ENCODE measurements at places on chromosomes 7 and 10.

DNA sequence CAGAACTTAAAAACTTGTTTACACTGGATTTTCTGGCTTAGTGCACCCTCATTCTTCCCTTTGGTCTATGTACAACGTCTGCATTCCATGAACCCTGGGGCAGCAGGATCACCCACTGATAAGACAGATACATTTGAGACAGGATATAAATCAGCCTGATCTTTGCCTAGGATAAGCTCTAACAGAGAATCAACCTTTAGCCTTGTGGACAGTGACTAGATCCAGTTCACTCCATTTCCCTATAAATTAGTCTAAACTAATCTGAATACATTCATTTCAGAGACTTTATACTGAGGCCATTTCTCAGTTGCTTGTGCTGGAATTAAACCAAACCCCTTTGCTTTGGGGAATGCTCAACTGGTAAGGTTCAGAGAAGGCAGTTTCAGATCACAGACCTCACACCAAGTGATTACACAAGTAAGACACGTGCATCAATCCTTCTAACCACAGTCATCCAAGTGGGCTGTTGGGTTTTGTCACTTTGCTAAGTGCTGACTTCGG is 639.8 kb upstream of the FZD8 start:
- DNase-seq, result no peak

DNA sequence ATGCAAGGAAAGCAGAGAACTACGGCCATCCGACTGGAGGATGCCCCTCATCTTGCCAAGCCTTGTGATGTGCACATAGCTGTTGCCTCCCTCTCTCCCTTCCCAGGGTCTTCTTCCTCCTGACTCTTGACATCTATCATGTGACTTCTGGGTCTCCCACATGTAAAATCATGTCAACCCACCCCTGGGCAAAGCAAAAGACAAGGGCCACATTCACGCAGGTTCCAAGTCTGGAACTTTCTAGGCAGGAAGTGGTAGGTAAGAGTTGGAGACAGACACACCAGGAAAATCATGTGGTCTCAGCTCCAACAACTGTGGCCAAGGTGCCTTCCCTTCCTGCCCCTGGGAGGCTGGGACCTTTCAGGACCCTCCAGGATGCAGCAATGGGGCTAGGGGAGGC is 187.3 kb downstream of the CXCL12 start:
- DNase-seq, result no peak

- DNase-seq, result no peak
Observed at GRCh38 chr7:79471283-79471682, 17.8 kb upstream of the MAGI2 start.

- DNase-seq, result no peak
Observed at GRCh38 chr7:106022193-106022821, 59.2 kb downstream of the CDHR3 start.

- no peak for DNase-seq
Observed at GRCh38 chr7:116561697-116562483, 37.1 kb downstream of the CAV1 start.

GRCh38 chr10:86314616-86315548 is 51.7 kb downstream of the GRID1 start:
- no peak for DNase-seq

DNA sequence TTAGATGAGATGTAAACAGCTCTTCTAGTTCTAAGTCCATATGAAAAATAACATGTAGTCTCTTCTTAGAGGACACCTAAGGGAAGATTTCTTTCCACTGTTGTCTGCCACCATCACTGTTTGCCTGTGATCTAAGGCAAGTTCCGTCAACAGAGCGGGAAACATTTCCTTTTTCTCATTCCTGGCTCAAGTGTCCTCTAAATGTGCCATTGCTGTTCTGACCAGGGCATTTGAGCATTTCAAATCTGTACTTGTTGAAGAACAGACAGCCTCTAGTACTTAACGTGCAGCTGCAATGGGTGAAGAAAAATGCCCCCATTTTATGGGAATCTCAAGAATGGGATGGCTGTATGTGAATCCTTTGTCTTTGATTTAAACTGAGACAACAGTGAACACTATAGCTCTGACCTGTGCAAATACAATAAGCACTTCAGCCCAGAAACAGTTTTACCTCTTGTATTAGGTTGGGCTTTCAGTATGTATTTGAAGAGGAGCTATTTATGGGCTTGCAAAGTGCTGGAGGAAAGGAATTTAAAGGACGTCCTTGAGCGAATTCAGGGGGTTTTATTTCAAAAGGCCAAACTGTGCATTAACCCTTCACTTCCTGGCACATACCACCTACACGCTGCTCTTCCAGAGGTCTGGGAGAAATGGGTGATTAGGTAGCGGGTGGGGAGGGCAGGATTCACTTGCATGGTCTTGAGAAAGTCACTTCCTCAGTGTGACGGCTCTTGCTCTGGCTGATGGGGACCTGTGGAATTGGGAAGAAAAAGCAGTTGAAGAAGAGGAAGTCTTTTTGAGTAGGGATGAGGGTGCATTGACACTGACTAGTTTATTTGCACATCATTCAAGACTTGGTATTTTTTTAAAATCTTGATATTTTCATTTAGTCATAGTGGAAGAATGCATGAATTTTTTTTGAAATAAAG is 66.1 kb downstream of the THNSL1 start:
- no peak for DNase-seq

- DNase-seq, result no peak
Observed at GRCh38 chr7:94047956-94048355, 43.8 kb upstream of the BET1 start.

DNA sequence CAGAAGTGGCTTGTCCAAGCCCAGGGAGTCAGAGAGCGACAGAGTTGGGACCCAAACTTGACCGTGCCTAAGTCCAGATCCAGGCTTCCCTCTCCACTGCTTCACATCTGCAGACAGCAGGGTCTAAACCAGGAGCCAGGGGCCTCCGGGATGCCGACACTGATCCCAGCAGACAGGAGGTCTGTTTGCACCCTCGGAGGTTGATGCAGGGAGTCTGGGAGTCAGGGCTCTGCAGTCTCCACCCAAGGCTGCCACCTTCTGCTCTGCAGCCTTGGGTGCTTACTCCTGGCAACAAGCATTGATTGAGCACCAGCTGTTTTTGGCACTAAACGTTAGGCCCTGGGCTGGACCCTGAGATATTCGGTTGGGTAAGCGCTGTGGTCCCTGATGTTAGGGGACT is 21.0 kb downstream of the ELFN1 start:
- no peak for DNase-seq

DNA sequence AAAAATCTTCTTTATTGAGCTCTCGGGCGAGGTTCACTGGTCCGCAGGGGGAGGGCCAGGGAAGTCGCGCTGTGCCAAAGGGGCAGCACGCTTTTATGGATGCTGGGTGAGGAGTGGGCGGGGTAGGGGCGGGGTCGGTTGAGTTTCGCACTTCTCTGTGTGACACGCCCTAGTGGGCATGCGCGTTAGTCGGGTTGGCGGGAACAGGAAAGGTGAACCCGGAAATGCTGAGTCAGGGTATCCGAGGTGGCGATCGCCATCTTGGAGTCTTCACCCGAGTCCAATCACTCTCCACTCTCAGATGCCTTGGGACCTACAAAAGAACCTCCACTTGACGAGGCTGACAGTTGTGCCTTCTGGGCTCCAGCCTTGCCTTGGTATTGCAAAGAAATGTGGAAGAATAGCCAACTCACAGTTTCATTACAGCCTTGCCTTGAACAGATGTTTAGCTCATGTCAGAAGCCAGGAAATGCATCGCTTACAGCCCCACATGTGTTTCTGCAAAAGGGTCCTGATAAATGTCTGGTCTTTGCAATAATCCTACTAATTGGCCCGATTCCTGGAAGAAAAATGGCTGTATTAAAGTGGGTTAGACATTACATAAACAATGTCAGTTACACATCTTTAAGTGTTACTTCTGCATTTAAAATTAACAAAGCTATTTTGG is 64.1 kb downstream of the AHR start:
- DNase-seq, result no peak

GRCh38 chr7:81330108-81330507 is 411.3 kb upstream of the SEMA3C start:
- DNase-seq, result no peak

GRCh38 chr10:126629925-126630624 is 40.4 kb downstream of the C10orf90 start:
- DNase-seq, result no peak

- no peak for DNase-seq
Observed at GRCh38 chr7:26493737-26494428, 202.2 kb downstream of the SNX10 start.

DNA sequence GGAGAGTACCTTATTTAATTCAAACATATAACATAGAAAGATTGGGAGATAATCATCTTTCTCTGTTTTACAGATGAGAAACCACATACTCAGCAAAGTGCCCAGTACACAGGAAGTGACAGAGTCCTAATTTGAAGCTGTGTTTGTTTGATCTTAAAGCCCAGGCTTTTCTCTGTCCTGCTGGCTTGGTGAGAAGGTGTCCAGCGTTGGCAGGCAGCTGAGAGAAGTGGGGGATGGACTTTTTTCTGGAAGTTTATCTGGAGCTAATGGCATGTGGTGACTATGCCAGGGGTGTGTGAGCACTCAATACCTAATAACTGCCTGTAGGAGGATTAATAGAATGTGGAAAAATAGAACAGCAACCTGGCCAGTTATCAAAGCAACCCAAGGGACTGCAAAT is 60.8 kb downstream of the NPSR1 start:
- DNase-seq, result no peak

DNA sequence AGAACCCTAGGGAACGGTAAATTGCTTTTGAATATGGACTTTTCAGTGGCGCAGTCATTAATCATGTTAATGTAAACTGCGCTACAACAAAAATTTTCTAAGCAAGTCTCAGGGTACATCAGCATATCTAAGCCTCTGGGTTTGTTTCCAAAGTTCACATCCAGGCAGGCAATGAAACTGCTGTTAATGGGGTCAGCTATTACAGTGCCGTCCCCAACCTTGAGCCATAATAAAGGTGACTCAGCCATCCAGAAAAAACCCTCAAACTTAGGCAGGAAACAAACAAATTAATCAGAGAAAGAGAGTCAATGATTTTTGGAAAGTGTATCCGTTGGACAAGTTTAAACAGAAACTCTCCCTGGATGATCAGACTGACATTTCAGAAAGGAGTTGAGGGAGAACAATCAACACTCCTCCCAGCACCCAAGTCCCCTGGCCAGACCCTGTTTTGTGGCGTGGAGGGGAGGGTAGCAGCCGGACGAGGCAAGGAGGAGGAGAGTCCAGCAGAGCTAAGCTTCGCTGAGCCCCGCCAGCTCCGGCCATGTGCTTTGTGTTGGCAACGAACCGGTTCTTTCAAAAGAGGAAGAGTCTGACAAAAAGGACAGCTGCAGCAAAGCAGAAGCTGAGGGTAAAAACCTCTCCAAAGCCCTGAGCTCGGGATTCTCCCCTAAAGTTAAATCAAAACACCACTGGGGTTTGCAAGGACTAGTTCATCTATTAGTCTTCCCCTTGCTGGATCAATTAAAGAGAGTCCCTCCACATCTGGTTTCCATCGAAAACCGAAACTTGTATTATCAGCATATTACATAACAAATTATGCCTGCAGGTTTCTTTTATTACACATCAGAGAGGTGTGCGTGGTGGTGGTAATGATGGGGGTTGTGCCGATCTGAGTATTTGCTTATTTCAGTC is 3.6 kb downstream of the FAM53B start:
- DNase-seq, result peak; percentile 25

DNA sequence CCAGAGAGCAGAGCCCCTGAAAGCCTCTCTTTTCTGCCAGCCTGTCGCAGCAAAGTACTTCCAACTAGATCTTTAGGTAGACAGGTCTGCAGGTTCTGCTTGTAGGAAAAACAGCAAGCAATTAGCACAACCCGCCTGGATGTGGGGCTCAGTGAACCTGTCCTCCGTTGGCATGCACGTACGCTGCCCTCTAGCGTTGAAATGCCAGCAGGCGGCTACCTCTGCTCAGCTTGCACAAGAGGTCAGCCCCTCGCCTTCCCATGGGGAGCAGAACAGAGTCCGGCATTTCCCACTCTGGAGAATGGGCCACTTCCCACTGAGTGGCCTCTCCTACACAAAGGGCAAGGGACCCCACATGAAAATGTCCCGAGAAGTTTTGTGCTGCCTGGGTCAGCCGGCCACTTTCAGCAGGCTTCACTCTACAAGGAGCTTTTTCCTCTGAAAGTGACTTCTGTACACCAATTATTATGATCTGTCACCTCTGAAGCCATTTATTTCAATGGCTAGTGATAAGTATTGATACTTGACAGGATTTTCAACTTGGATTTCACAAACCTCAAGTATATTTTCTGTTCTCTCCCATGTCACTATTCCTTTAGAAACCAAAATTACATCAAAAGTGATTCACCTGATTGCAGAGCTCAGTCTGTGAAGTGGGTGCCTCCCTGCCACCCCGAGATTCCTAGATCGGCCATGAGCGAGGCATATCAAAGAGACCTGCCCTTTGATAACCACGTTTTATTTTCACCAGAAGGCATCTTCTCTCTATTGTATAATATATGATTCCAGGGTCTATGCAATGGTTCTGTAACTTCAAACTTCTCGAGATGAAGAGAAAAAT is 56.7 kb downstream of the JCAD start:
- no peak for DNase-seq

DNA sequence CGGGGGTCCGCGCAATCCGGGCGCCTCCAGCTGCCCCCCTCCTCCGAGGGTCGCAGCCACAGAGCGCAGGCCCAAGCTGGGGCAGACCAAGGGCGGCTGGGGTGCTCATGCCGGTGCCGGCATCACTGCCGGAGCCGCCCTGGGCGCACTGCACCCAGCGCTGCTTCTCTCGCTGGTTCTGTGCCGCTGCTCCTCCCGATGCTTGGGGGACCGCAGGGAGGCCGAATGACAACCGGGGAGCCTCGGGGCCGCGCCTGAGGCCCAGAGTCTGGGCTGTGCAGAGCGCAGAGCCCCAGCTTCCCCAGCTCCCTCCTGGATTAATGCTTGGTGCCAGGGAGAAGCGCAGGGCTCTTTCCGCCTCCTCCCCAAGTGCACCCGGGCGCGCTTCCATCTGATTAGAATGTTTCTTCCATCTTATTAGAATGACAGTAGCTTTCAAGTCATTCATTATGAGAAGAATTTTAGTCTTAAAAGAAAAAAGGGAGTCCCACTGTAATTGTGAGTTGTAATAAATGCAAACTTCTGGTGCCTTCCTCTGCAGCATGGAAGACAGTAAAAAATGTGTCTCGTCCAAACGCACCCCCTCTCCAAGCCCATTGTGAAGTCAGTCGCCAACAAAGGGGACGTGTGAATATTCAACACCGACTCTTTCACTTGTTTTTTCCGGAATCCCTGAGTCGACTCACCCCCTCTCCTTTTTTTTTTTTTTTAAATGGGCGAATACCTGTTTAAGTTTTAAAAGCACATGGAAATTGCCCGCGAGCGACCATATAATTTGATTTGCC is 19.5 kb upstream of the PTF1A start:
- DNase-seq, result no peak

- DNase-seq, result no peak
Observed at GRCh38 chr7:106393564-106394251, 108.9 kb upstream of the NAMPT start.

GRCh38 chr10:103933557-103934121 is 15.7 kb upstream of the STN1 start:
- DNase-seq, result no peak
